Cerebellar nuclear complex (tissue), 1 donor: ENCODE measurements at places on chromosomes 4 and X.

DNA sequence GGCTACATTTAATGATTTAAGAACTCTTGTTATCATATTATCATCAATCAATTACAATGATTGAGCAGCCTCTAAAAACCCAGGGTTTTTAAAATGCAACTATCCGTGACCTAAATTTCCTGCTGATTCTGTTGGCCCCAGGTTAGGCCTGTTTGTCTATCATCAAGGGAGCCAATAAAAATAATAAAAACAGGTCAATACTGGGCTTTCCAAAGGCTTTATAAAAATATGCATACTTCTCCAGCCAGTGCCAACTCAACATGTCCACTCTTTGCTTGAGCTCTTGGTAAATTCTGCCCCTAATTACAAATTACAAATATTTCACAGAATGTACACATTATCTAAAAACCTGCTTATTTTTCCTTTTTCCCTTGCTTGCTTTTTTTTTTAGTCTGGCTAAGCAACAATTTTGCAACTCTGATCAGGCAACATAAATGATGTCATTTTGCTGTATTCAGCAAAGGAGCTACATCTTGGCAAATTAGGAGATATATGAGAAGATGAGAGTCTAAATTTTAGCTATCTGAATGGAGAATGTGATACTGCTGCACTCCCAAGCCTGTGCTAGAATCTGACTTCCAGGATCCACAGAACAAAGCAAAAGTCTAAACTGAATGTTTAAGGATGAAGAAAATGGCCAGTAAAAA is 204.0 kb downstream of the SCFD2 start:
- DNase-seq = no peak

GRCh38 chr4:44446191-44446590 is 2.4 kb downstream of the KCTD8 start:
- no peak for DNase-seq

- no peak for DNase-seq
These were observed 28.2 kb upstream of the APLN start for GRCh38 chrX:129682979-129683378.

- DNase-seq = no peak
These were observed 38.9 kb downstream of the ATP8A1 start for GRCh38 chr4:42618023-42618422.
